Muscle of back (tissue), 13 donors: ENCODE measurements at places on chromosomes 11 and 22.

- DNase-seq = no peak
These were observed 265.4 kb downstream of the CADM1 start for GRCh38 chr11:115238791-115239190.

- DNase-seq = no peak
These were observed 46.8 kb downstream of the APIP start for GRCh38 chr11:34869425-34869824.

- no peak for DNase-seq
These were observed 39.1 kb downstream of the MMP27 start for GRCh38 chr11:102666331-102666957.

DNA sequence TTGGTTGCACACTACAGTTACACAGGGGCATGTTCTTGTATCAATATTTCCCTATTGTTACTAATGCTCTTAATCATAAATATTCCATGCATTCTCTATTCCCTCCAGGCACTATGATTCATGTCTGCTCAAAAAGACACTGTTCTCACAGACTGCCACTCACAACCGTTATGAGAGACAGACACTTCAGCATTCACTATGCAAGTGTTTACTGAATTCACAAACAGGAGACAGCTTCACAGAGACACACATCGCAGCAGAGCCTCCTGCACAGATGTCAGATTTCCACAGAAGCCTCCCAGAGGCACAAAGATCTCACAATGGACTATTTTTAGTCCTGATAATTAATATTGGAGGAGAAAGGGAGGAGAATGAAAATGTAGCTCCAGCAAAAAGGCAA, 930.4 kb downstream of the OPCML start:
- DNase-seq = no peak

- peak; percentile 79 for DNase-seq
These were observed 5.4 kb downstream of the PLA2G6 start for GRCh38 chr22:38176170-38176741.
